ENCODE measurements at places on chromosomes 11 and 22.
A peak's percentile ranks its signal among the peaks of the same experiment; 100 is the strongest.

GRCh38 chr11:126112547-126112946 is 49.9 kb upstream of the CDON start:
- H3K4me3 ChIP-seq, result no peak overlapping the region
- H3K27me3 ChIP-seq, result no peaks in the 10 kb centered on the region
- no peaks in the 10 kb centered on the region for H3K36me3 ChIP-seq
- peaks cover 26% of the 10 kb centered on the region for H3K4me1 ChIP-seq
- no peak overlapping the region for H3K27ac ChIP-seq
- DNase-seq, result no peak

DNA sequence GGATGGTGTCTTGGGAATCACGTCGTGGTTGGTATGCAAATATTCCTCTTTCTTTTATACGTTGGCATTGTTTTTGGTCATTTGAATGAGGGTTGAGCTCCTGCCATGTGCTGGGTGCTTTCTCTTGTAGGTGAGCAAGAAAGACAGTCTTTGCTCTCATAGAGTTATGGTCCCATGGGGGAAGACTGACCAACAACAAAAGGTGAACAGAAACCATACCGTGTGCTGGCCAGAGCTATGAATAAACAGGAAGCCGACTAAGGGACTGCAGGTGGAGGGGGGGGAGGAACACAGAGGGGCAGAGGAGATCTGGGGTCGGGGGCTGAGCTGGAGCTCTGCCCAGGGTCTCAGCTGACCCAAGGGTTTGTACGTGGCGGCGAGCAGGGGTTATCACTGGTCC is 245.3 kb downstream of the CTTN start:
- no peak for DNase-seq
- no peaks in the 10 kb centered on the region for H3K27me3 ChIP-seq
- no peaks in the 10 kb centered on the region for H3K4me1 ChIP-seq
- H3K36me3 ChIP-seq, result no peaks in the 10 kb centered on the region
- no peak overlapping the region for H3K4me3 ChIP-seq
- H3K27ac ChIP-seq, result no peak overlapping the region

DNA sequence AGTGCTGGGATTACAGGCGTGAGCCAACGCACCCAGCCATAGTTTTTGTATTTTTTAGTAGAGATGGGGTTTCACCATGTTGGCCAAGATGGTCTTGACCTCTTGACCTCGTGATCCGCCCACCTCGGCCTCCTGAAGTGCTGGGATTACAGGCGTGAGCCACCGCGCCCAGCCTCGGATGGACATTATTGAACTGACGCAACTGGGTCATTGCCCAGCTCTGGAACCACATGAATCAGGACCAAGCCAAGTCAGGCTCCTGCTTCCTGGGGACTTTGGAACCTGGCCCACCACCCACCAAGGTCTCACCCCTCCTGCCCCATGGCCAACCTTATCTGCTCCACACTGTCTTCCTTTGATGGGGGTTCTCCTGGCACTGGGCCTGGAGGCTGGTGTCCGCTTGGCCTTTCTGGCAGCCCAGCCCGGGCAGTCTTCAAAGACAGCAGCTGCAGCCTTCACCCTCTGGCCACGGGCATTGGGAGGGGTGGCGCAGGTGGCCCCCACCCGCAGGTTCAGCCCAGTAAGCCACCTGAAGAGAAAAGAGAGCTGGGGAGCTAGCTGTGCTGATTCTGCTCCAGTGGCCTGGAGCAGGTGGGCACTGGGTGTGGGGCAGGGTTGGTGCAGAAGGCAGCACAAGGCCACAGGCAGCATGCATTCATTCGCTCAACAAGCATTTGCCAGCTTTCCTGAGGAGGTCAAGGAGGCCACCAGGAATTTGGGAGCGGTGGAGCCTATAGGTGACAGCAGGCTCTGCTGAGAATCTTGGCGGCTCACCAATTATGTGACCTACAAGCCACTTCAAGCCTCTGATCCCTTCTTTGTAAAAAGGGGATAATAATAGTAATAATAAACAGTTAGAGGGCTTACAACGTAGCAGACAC is 5.7 kb downstream of the CHADL start:
- no peaks in the 10 kb centered on the region for H3K27me3 ChIP-seq
- H3K36me3 ChIP-seq, result no peaks in the 10 kb centered on the region
- H3K4me3 ChIP-seq, result no peak overlapping the region
- no peak for DNase-seq
- H3K4me1 ChIP-seq, result peaks cover 12% of the 10 kb centered on the region

DNA sequence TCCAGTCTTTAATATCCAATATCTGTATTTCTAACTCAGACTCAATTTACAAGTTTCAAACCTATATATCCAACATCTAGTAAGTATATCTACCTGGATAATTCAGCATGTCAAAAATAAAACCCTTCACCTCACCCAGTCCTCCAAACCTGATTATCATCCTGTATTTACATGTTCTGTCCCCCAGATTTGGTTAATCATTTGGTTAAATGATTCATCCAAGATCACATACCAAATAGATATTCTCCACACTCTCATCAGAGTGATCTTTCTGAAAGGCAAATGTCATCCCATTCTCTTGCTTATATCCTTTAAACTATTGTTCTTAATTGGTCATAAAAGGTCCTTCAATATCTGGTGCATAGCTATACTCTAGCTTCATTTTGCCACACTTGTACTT is 199.0 kb downstream of the SOX6 start:
- no peak overlapping the region for H3K4me3 ChIP-seq
- DNase-seq, result no peak
- no peaks in the 10 kb centered on the region for H3K36me3 ChIP-seq
- no peaks in the 10 kb centered on the region for H3K27me3 ChIP-seq
- H3K4me1 ChIP-seq, result no peaks in the 10 kb centered on the region

GRCh38 chr11:6927030-6927617 is 898 bp downstream of the ZNF215 start:
- H3K4me1 ChIP-seq, result peaks cover 3% of the 10 kb centered on the region
- no peak overlapping the region for H3K27ac ChIP-seq
- DNase-seq, result no peak
- peak overlapping the region; percentile 49 for H3K4me3 ChIP-seq

DNA sequence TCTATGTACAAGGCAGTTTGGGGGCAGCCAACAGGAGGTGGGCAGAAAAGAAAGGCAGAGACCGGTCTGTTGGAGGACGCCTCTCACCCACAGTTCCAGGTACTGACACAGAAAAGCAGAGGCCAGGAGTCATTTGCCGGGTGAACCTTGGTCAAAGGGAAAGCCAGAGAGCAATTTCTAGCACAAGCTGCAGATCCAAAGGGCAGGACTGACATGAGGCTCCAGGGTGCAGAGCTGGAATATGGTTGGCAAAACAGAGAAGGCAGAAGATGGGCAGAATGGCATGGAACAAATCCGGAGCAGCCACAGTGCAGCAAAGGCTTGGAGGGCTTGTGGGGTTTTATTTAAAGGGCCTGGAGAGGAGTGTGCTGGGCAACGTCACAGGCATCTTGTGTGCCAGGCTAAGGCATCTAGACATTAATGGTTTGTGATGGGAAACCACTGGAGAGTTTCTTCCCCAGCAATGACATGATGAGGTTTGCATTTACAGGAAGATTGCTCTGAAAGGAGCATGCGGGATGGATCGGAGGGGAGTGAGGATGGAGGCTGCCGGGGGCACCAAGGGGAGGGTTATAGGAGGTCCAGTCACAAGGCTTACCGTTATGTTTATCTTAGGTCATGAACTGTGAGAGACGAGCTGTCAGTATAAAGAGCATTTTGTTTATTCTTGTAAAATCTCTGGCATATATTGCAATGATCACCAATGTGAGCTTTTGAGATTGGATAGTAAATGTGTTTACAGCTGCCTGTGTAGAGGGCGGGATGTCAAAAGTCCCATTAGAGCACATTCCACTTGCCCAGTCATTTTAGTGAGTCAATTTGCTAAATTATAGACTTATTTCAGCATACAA is 5.7 kb upstream of the MMP20 start:
- H3K27me3 ChIP-seq, result no peaks in the 10 kb centered on the region
- DNase-seq, result no peak

GRCh38 chr11:133895551-133895950 is 50.2 kb upstream of the SPATA19 start:
- H3K27ac ChIP-seq, result no peak overlapping the region
- DNase-seq, result no peak
- no peaks in the 10 kb centered on the region for H3K36me3 ChIP-seq
- H3K4me3 ChIP-seq, result no peak overlapping the region
- no peaks in the 10 kb centered on the region for H3K27me3 ChIP-seq

GRCh38 chr11:65301491-65302329 is 13.0 kb upstream of the CDC42EP2 start:
- no peak overlapping the region for H3K4me3 ChIP-seq
- no peaks in the 10 kb centered on the region for H3K36me3 ChIP-seq
- no peaks in the 10 kb centered on the region for H3K27me3 ChIP-seq
- peaks cover 36% of the 10 kb centered on the region for H3K4me1 ChIP-seq

DNA sequence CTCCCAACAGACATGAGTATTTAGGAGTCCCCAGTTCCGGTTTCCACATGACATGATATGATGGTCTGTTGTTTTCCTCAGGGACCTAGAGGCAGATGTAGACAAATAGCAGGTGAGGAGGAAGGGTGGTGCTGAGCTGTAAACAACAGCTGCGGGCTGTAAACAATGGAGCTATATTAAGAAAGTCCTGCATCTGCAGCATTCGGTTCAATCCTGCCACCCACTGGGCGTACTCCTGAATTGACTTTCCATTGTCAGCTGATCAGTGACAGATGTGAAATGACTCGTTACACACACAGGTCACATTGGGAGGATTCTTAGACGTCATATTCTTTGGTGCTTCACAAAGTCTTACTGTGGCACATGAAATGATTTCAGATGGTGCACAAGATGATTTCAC is 26.8 kb upstream of the RAG1 start:
- no peaks in the 10 kb centered on the region for H3K4me1 ChIP-seq
- no peaks in the 10 kb centered on the region for H3K36me3 ChIP-seq
- H3K27me3 ChIP-seq, result no peaks in the 10 kb centered on the region
- H3K4me3 ChIP-seq, result no peak overlapping the region
- no peak overlapping the region for H3K27ac ChIP-seq
- DNase-seq, result no peak

GRCh38 chr11:130146796-130147195 is 12.8 kb upstream of the ST14 start:
- no peak overlapping the region for H3K4me3 ChIP-seq
- no peak overlapping the region for H3K27ac ChIP-seq
- DNase-seq, result no peak
- H3K4me1 ChIP-seq, result peaks cover 3% of the 10 kb centered on the region
- no peaks in the 10 kb centered on the region for H3K36me3 ChIP-seq
- no peaks in the 10 kb centered on the region for H3K27me3 ChIP-seq

GRCh38 chr11:67451658-67451976 is 912 bp downstream of the GPR152 start:
- H3K27ac ChIP-seq, result no peak overlapping the region
- no peaks in the 10 kb centered on the region for H3K36me3 ChIP-seq
- no peaks in the 10 kb centered on the region for H3K27me3 ChIP-seq
- no peak for DNase-seq
- no peak overlapping the region for H3K4me3 ChIP-seq
- no peaks in the 10 kb centered on the region for H3K4me1 ChIP-seq

DNA sequence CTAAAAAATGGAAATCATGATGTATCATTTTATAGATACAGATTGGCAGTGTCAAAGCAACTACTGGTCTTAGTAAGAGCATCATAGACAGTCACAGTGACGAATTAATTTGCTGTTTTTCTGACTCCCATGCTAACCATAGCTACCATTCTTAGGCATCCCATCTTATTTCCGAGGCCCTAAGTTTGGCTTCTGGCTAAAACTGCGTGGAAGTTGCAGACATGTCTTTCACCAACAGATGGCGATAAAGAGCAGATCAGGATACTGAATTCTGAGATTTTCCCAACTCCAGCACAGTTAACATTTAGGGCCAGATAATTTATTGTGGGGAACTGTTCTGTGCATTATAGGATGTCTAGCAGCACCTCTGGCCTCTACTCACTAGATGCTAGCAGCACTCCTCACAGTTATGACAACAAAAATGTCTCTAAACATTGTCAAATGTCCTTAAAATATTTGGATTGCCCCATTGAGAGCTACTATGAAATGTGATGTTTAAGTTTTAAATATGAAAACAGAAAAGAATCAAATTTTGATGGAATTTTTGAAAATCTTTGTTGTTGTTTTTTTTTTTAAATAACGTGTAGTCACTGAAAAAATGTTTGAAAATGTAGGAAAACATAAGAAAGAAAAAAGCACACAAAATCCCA is 16.3 kb downstream of the OR2AG2 start:
- no peak overlapping the region for H3K27ac ChIP-seq
- no peaks in the 10 kb centered on the region for H3K27me3 ChIP-seq
- no peak overlapping the region for H3K4me3 ChIP-seq
- no peaks in the 10 kb centered on the region for H3K4me1 ChIP-seq

GRCh38 chr11:104219096-104219495 is 55.1 kb upstream of the PDGFD start:
- no peaks in the 10 kb centered on the region for H3K4me1 ChIP-seq
- DNase-seq, result no peak
- no peak overlapping the region for H3K27ac ChIP-seq
- no peaks in the 10 kb centered on the region for H3K36me3 ChIP-seq
- H3K4me3 ChIP-seq, result no peak overlapping the region

GRCh38 chr22:29260601-29261315 is 7.0 kb downstream of the RHBDD3 start:
- no peaks in the 10 kb centered on the region for H3K4me1 ChIP-seq
- no peak for DNase-seq
- H3K36me3 ChIP-seq, result no peaks in the 10 kb centered on the region
- H3K27ac ChIP-seq, result no peak overlapping the region
- no peaks in the 10 kb centered on the region for H3K27me3 ChIP-seq

- H3K4me3 ChIP-seq, result no peak overlapping the region
- DNase-seq, result no peak
- H3K4me1 ChIP-seq, result no peaks in the 10 kb centered on the region
- no peak overlapping the region for H3K27ac ChIP-seq
- H3K36me3 ChIP-seq, result no peaks in the 10 kb centered on the region
- H3K27me3 ChIP-seq, result no peaks in the 10 kb centered on the region
Observed at GRCh38 chr11:15471895-15472799, 357.4 kb downstream of the INSC start.

DNA sequence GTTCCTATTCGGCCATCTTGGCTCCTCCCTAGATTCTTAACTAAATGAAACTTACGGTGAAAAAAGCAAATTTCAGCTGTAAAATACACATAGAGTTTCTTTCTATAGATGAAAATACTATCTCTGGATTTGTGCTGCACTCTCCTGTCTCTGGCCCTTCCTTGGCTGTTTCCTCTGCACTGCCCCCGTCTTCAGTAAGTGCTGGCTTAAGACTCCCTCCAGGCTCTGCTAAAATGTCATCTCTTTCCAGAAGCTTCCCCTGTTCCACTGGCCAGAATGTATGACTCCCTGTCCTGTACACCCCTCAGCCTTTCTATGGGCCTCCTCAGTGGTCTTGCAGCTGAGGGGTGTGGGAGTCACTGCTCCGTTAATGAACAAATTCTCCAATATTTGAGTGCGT is 109.1 kb upstream of the NARS2 start:
- H3K36me3 ChIP-seq, result no peaks in the 10 kb centered on the region
- no peak overlapping the region for H3K4me3 ChIP-seq
- no peak overlapping the region for H3K27ac ChIP-seq

GRCh38 chr11:65426839-65427690 is 4.5 kb downstream of the NEAT1 start:
- no peaks in the 10 kb centered on the region for H3K27me3 ChIP-seq
- H3K4me3 ChIP-seq, result peak overlapping the region; percentile 86
- H3K27ac ChIP-seq, result peak overlapping the region; percentile 97
- H3K4me1 ChIP-seq, result peaks cover 6% of the 10 kb centered on the region
- no peaks in the 10 kb centered on the region for H3K36me3 ChIP-seq
- DNase-seq, result peak; percentile 54
